ENCODE measurements at places on chromosomes 2 and 18.

DNA sequence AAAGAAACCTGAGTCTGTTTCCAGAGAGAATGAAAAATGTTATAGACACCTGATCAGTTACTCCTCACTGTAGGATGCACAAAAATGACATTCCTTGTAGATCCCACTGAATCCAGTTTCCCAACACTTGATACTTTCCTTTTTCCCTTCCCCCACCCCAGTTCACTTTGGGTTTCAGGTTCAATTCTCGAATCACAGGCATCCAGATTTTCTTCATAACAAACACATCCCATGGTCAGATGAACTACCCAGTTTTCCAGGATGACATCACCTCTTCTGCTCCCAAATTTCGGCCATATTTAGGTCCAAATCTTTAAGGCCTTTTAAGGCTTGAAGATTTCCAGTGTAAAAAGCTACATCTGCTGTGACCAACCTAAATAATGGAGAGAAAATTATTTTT, 51.5 kb downstream of the UGP2 start:
- DNase-seq = no peak

- no peak for DNase-seq
Observed at GRCh38 chr2:60998628-60999545, 18.6 kb upstream of the PEX13 start.

GRCh38 chr2:102717308-102718018, 44.4 kb upstream of the TMEM182 start:
- DNase-seq = no peak

DNA sequence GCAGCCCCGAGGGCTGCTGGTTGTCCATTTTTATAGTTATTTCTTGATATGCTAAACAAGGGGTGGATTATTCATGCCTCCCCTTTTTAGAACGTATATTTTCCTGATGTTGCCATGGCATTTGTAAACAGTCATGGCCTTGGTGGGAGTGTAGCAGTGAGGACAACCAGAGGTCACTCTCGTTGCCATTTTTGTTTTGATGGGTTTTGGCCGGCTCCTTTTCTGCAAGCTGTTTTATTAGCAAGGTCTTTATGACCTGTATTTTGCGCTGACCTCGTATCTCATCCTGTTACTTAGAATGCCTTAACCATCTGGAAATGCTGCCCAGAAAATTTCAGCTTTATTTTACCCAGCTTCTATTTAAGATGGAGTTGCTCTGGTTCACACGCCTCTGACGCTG, 825.8 kb upstream of the CDH2 start:
- DNase-seq = no peak

DNA sequence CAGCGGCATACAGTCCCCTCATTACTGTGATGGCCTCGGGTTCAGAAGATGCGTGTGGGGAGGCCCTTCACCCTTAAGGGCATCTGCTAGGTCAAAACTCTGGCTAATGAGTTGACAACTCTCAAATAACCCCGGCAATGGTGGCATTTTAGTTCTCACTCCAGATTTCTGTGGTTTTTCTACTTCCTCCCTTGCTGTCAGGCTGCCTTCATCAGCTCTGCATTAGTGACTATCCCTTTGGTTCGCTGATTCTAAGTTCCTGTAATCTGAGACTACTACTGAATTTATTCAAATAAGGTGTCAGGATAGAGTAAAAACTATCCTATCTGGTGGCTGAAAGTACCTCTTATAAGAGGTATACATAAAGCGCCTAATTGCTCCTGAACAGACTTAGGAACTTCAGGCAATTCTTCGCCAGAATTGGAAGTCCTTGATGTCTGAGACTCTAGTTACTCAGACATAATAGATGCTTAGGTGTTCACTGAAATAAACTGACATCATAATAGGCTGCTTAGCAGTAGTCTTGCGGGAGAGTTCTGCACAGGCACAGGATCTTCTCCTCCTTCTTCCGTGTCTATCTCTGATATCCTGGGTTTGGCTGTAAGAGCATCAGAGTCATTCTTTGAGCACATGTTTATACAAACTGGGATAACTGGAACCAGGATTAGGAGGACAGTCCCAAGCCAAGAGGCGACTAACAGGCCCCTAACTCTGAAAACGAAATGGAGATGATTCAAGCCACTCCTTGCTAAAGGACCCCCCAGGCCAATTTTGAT, 194.5 kb downstream of the DNER start:
- no peak for DNase-seq

DNA sequence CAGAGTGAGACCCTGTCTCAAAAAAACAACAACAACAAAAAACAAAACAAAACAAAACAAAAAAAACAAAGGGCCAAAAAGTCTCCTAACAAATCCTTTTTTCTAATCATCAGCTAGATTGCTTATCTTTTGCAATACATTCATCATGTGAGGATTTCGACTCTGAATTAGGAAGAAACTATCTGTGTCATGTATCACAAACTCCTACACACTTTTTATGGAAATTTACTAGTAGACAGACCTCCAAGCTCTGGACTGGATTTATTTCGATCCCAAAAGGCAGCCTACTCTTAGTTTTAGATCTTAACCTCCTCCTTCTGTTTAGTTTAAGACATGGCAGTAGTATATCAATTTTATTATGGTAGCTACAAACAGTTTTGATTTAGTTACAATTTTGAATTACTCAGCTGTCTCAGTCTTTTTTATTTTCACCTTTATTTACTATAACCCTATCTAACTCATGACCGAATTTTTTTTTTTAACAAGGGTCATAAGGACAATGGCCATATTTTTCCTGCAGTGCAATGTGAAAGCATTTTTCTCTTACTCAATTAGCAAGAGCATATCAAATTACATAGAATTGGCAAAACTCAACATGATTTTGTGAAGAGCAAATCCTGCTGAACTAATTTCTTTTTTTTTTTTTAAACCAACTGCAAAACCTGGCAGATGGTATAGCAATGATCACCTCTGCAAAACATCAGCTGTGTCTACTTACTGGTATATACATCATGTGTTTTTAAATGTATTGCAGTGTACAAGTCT, 10.7 kb upstream of the CCDC88A start:
- DNase-seq = no peak

DNA sequence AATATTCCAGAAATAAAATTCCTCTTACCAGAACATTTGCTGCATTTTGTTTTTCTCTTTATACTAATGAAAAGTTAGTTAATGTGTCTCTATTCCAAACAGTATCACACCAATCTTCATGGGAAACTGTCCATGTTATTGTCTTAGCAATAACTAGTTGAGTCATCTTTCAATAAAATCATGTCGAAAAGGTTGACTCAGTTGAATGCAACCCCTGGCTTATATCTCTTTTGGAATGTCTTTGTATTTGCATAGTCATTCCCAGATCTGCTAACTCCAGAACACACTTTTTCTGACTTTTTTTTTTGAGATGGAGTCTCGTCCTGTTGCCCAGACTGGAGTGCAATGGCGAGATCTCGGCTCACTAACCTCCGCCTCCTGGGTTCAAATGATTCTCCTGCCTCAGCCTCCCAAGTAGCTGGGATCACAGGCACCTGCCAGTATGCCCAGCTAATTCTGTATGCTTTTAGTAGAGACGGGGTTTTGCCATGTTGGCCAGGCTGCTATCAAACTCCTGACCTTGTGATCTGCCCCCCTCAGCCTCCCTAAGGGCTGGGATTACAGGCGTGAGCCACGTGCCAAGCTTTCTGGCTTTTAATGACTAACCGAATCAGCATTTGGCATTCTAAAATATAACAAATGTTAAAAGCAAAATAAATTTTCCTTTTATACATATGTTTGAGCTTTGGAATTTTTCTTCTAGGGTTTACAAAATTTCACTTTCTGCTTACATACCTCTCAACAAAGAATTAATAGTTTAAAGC, 133.2 kb upstream of the GULP1 start:
- DNase-seq = no peak

GRCh38 chr18:69469444-69469919, 68.8 kb downstream of the DOK6 start:
- peak; percentile 7 for DNase-seq

DNA sequence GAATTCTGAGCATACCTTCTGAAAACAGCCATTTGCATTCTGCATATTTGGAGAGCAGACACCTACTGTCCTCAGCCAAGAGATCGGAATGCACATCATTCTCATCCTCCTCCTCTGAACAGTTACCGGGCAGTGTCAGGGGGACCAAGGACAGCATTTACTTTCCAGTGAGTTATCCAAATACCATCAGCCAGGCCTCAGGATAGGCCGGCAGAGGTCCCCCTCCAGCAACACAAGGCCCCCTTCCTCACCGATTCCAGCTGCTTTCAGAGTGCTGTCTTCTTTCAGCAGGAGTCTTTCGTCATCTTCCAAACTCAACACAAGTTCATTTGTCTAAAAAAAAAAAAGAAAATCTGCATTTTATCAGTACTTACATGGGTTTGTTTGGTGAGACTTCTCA, 55.3 kb downstream of the C2orf76 start:
- DNase-seq = no peak

GRCh38 chr2:168194784-168195522, 52.4 kb downstream of the STK39 start:
- DNase-seq = no peak

GRCh38 chr2:3169106-3169870, 208.3 kb downstream of the EIPR1 start:
- DNase-seq = no peak

GRCh38 chr2:113867571-113867970, 22.3 kb upstream of the ACTR3 start:
- no peak for DNase-seq

DNA sequence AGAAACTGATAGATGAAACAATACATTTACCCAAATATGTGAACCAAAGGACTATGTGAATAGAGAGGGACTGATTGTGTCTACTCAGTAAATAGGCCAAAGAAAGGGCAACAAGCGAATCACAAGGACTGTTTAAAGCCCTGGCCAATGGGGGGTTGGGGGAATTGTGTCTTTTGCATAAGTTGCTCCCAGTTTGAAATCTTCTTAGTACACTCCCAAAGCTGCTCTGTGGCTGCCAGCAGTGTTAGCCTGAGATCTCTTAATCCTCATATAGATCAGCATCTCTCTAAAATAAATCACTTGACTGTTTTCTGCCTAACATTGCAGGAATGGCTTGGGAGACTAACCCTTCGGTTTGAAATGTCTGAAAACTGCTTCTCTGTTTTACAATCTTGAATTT, 236.4 kb downstream of the PLCL1 start:
- DNase-seq = no peak

- DNase-seq = no peak
Observed at GRCh38 chr2:153287109-153287801, 191.3 kb downstream of the RPRM start.

GRCh38 chr2:177076636-177077179, 135.9 kb upstream of the HNRNPA3 start:
- no peak for DNase-seq

- DNase-seq = no peak
Observed at GRCh38 chr2:67997903-67998302, 64.9 kb downstream of the C1D start.

- DNase-seq = no peak
Observed at GRCh38 chr2:123518367-123518766, 506.7 kb upstream of the CNTNAP5 start.

DNA sequence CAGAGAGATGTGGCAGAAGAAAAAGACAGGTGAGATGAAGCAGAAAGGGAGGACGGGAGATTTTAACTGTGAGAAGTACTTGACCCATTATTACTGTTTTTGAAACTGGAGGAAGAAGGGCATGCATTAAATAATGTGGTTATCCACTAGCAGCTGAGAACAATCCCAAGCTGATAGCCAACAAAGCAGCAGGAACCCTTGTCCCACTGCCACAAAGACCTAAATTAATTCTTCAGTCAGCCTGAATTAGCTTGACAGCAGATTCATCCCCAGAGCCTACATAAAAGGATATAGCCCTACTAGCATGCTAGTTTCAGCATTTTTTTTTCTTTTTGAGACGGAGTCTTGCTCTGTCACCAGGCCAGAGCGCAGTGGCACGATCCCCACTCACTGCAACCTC, 19.5 kb upstream of the REG3A start:
- no peak for DNase-seq

- no peak for DNase-seq
Observed at GRCh38 chr2:229287823-229288222, 16.7 kb upstream of the PID1 start.

DNA sequence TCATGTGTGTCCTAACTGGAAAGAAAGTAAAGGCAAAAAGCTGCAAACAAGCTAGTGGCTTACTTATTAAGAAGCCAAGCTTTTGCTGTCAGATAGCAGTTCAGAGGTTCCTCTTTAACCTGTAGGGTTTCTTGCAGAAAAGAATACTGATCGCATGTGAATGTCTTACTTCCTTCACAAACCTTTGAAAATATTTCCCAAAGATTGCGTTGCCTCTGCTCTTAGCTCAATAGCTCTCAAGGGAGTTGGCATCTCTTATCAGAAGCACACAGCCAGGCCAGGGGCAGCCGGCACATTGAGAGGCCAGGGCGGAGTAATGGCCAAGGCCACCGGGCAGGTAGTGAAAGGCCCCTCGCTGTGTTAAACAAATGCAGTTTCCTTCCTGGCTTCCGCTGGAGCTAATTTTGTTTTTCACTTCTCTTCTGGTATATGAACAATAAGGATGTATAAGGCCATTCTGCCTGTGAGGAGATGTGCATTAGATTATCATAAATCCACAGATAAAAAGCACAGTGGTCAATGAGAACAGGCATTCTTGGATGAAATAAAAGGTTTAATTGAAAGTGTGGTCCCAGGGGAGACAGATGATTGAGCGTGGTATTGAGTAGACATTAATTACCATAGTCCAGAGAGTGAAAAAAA, 542.4 kb upstream of the NRP2 start:
- DNase-seq = no peak

GRCh38 chr2:112242384-112242783, 12.5 kb downstream of the ZC3H8 start:
- no peak for DNase-seq

GRCh38 chr2:69807821-69808540, 21.5 kb upstream of the GMCL1 start:
- DNase-seq = no peak

- no peak for DNase-seq
Observed at GRCh38 chr2:121479882-121480522, 50.7 kb upstream of the RNU4ATAC start.

- DNase-seq = no peak
Observed at GRCh38 chr2:72988726-72989273, 71.5 kb downstream of the EMX1 start.

- DNase-seq = no peak
Observed at GRCh38 chr2:74985978-74986609, 27.7 kb downstream of the POLE4 start.

- no peak for DNase-seq
Observed at GRCh38 chr2:156436497-156437085, 412 bp downstream of the GPD2 start.

All from T-helper 22 cell (primary cell).